ENCODE measurements at places on chromosomes 12 and 14.

DNA sequence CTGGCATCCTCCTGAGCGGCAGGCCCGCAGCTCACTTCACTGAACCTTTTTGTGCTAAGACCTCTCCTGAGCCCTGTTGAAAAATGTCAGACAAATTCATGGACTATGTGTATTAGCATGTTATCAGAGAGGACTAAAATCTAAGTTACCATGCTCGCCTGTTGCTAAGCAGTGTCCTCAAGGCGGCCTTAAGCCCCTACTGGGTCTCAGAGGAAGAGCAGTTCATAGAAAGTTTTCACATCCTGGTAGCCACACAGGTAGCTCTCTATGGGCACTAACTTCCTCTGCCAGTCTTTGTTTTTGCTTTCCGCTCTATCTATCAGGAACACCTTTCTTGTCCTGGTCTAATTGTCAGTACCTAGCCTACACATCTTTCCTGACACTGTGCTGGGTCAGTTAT lies 306.6 kb upstream of the MIS18BP1 start:
- DNase-seq = no peak

GRCh38 chr12:46269429-46270241 lies 792 bp upstream of the SLC38A1 start:
- DNase-seq = no peak

DNA sequence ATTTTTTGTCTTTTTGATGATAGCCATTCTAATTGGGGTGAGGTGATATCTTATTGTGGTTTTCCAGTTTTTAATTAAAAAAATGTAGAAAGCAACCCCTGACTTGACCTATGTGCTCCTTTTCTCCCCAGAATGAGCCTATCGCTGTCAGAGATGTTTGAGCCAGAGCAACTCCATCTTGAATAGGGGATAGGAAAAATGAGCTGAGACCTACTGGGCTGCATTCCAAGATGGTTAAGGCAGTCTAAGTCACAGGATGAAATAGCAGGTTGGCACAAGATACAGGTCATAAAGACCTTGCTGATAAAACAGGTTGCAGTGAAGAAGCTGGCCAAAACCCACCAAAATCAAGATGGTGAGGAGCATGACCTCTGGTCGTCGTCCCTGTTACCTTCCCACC lies 13.8 kb downstream of the ERP27 start:
- DNase-seq = no peak

DNA sequence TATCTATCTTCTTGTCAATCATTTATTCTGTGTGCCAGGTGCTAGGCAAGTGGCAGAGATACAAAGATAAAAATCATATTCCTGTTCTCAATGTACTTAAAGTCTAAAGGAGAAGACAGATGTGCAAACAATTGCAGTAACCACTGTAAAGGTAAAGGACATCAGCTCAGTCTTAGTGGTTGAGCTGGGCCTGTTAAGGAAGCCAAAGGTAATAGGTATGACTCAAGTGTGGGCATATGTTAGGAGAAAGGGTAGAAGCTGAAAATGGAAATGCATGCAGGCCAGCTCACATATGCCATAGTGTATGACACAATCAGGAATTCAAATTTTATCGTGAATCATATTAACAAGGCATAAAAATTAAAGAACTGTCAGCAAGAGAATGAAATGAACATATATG lies 49.8 kb downstream of the FAR2 start:
- DNase-seq = no peak

DNA sequence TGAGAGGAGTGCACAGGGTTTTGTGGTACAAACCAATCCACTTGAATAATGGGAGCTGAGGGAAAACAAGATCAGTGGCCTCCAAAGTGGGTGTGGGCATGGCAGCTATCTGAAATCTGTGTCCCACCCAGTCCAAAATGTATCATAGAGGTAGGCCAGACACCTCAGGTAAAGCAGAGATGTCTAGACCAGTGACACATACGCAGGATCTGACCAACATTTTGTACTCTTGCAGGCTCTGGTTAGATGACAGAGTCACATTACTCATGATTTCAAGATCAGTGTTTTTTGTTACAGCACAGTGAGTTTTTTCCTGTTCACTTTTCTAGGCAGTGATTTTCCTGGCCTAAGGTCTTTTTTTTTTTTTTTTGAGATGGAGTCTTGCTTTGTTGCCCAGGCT lies 211.8 kb downstream of the PCNX1 start:
- DNase-seq = no peak

DNA sequence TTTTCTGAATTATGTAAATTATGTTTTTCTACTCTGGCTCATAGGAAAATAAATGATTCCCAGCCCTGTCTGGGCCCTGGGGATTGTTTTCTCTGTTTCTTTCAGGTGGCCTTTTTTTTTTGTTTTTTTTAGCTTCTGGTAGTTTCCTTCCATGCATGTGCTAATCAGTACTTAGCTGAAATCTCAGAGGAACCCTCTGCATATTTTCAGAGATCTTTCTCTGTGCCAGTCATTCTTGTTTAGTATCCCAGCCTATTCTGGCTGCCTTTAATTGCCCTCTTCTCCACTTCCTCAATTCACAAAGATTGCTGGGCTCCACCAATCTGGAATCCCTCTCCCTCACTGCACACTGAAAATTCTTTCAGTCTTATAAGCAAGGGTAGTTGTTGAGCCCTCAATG lies 46.9 kb downstream of the CNOT2 start:
- DNase-seq = no peak

GRCh38 chr14:37416264-37416663 lies 178.8 kb downstream of the FOXA1 start:
- no peak for DNase-seq

GRCh38 chr12:62248873-62249272 lies 11.3 kb upstream of the USP15 start:
- no peak for DNase-seq

DNA sequence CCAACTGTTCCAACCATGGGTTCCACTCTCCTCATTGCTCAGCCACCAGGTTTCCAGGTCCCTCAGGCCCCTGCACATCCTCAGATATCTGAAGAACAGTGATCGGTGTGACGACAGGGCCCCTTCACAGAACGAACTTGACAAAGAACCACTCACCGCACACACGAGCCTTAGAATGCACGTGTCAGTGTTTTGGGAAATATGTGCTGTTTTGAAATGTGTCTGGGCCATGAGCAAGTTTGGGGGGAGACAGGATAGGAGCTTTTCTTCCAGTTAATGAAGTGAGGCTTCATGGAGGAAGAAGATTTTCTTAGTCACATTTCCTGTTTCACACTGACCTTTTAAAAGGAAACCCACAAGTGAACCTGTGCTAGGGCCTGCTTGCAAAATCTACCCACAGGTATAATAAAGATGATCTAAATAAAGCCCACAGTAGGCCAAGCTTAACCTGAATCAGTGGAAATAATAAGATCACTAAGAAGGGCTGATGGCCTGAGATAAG lies 58.6 kb downstream of the ZFP36L1 start:
- DNase-seq = no peak

DNA sequence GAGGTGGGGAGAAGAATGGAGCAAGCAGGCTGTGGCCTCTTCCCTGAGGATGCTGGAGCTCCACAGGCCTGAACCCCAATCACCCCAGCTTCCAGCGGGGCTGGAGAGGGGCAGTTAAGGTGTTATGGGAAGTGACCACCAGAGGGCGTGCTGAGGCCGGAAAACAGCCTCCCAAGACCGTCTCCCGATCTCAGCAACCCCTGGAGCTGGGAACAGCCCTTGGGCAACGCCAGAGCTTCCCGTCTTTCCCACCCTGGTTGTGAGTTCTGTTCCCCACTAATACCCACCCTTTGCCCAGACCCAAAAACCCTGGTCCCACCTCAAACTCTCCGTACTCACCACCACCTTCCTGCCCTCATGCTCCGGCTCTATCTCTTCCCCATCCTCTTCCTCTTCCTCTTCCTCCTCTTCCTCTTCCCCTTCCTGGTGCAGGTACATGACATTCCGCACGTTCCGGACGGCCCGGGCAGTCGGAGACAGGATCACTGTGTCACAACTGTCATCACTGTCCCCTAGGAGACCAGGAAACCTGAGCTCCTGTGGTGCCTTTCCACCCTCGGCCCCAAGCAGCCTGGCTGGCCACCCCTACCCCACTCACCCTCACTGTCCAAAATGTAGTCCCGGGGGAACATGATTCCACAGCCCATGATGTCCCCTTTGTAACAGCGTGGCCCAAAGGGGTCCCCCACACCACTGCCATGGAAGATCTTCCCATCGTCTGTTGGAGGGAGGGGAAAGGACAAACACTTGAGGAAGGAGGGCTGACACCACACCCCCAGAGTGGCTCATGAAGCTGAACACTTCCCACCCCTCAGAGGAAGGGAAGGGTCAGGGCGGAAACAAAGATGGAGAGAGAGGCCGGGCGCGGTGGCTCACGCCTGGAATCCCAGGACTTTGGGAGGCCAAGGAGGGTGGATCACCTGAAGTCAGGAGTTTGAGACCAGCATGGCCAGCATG lies 12.9 kb downstream of the SPRYD3 start:
- DNase-seq = peak; percentile 88

GRCh38 chr14:52951681-52952554 lies 1.1 kb upstream of the FERMT2 start:
- peak; percentile 68 for DNase-seq

- DNase-seq = no peak
These were observed 64.0 kb upstream of the DIO2 start for GRCh38 chr14:80275208-80275850.

Measured in H54 (cell line).